Central memory CD8-positive, alpha-beta T cell (primary cell): ENCODE measurements at places on chromosomes 3 and 15.

GRCh38 chr3:13642597-13642996 is 93.7 kb downstream of the FBLN2 start:
- no peak for DNase-seq

DNA sequence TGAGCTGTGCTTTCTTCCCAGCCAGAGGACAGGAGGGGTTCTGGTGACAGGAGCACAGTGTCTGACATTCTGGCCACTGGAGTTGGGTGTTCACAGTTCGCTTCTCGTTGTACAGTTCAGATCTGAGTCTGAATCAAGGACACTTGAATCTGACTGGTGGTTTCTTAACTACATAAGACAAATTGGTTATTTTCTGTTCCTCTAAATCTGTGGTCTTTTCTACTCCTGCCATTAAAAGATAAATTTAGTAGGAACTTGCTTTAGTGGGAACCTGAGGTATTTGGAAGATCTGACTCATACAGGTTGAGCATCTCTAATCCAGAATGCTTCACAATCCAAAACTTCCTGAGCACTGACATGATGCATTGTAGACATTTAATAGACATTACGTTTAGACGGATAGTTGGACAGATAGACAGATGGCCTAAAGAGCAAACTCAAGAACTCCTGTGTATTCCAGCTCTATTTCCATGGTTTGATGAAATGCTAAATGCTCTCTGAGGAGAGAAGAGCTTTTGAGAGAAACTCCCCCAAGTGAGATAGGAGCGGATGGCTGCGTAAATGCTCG is 71.0 kb downstream of the CCK start:
- DNase-seq: no peak

DNA sequence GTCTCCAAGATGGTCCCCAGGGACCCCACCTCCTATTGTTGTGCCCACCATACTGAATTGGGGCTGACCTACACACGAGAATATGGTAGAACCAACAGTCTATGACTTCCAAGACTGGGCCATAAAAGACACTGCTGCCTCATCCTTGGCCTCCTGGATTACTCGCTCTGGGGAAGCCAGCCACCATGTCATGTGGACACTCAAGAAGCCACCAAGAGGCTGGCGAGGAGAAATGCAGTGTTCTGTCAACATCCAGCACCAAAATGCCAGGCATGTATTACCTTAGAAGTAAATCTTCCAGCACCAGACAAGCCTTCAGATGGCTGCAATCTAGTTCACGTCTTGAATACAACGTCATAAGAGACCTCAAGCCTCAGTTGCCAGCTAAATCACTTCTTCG is 17.1 kb upstream of the TPM1 start:
- DNase-seq: no peak

GRCh38 chr15:98827217-98827616 is 178.9 kb downstream of the IGF1R start:
- DNase-seq: no peak

DNA sequence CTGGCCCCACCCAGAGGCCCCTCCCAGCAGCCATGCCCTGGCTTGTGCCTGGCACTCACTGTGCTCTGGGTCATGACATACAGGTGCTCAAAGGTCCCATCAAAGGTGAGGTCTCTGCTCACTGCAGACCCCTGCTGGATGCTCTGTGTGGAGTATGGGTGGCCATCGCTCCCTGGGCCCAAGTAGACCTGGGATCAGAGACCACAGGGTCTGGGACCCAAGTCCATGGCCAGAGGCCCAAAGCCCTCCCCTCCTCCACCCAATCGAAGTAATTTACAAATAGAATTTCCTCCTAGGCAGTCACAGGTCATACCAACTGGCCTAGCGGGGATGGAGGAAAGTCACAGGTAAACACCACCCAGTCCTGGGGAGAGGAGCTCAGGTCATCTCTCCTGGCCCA is 7.6 kb downstream of the PLXNB1 start:
- DNase-seq: no peak

GRCh38 chr3:154844863-154845262 is 235.3 kb upstream of the MME start:
- no peak for DNase-seq

- no peak for DNase-seq
Observed at GRCh38 chr3:181358562-181358961, 353.2 kb upstream of the SOX2 start.

GRCh38 chr15:75206006-75206405 is 4.3 kb downstream of the C15orf39 start:
- DNase-seq: no peak

GRCh38 chr3:28698706-28699105 is 350.1 kb upstream of the AZI2 start:
- no peak for DNase-seq

- no peak for DNase-seq
Observed at GRCh38 chr15:49115062-49115461, 40.3 kb downstream of the COPS2 start.

- DNase-seq: peak; percentile 32
Observed at GRCh38 chr3:12868039-12869034, 27.0 kb upstream of the RPL32 start.

GRCh38 chr3:126263539-126263938 is 83.2 kb upstream of the ALDH1L1 start:
- no peak for DNase-seq

DNA sequence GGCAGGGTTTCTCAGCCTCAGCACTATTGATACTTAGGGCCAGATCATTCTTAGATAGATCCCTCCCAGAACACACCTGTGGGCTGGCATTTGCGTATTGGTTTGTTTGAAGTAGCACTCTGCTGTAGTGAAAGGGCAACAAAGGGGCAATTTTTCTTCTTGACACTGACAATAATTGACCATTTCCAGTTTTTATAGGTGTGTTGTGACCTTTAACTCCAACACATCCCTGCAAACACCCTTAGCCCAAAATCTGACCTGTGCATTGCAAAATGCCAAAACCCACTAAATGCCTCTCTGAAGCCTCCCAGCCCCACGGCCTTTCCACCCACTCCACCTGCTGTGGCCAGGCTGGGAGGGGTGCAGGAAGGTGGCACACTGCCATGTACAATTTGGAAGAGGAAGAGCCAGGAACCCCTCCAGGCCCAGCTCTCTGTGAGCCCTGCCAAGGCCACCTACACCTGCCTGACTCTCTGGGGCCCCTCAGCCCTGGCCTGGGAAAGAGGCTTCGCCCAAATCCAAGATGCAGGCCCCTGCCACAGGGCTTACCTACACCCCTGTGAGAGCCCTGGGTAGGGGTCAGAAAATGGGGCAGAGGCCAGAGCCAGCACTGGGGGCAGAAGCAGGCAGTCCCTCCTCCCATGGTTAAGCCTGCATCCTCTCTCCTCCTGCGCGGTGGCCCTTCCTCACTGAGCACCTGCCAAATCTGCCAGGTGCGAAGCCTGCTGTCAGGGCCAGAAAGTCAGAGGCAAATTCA is 9.6 kb upstream of the CYP11A1 start:
- no peak for DNase-seq

DNA sequence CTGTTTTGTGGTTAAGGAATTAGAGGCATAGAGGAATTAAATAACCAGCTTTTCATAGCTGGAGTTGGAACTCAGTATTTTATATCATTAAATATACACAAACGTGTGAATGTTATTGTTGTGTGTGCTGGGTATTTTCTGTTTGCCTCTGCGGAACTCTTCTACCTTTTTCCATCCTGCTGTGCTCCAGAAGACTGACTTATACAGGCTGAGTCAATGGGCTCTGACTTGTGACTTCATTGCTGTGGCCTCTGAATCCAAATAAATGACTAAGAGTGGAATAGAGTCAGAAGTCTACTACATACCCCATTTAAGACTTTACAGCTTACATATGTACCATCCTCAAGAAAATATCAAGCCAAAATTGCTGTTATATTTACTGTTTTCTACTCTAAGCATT is 17.6 kb downstream of the ARIH1 start:
- DNase-seq: no peak

- no peak for DNase-seq
Observed at GRCh38 chr3:17872457-17872856, 130.0 kb upstream of the TBC1D5 start.

- DNase-seq: no peak
Observed at GRCh38 chr3:16392717-16393116, 120.8 kb downstream of the RFTN1 start.

DNA sequence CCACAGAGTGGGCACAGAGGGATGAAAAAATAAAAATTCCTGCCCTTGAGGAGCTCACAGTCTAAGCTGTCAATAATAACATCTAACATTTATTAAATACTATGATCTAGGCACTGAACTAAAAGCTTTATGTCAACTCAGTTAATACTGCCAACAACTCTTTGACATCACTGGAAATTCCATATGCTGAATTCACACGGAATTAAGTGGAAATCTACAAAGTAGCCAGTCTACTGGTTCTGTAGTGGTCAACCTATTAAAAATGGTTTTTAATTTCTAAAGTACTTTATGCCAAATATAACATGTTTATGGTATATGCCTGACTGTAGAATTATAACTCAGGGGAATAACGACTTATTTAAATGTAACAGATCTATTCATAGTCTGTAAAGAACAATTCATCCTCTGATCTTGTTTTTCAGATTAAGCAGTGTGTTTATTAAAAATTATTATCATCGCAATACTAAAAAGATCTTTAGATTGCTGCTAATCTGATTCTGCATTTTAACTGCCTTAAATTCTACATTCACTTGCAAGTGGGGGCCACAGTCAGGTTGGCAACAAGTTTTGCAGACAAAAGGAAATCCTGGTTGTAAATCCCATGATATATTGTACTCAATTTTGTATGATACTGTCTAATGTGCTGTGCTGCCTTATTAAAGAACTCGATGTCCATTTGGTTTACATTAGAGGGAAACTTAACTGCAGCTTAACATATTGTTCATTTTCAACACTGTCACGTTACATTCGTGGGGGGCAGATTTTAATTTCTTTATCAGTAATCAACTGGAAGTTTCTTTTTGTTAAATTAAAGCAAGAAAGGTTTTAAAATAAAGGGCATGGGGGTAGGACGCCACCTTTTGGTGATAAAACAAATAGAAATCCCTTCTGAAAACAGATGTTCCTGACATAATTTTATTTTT is 2.6 kb upstream of the FOXP1 start:
- DNase-seq: peak; percentile 29

- no peak for DNase-seq
Observed at GRCh38 chr3:108250626-108251025, 28.4 kb upstream of the IFT57 start.

DNA sequence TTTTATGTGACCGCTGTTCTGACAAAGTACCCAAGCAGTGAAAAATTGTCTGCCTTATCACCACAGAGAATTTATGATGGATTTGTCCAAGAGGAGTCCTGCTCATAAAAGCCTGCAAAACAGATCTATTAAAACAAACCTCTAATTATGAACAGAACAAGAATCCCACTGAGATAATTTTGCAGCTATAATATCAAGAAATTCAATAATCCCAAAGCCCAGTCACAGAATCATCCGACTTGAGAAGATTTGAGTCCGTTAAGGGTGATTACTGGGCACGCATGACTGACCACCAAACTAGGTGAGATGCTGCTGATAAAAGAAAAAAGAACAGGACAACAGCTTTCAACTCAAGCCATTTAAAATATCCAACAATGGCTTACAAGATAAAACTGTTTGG is 231.0 kb upstream of the WNT5A start:
- DNase-seq: no peak

DNA sequence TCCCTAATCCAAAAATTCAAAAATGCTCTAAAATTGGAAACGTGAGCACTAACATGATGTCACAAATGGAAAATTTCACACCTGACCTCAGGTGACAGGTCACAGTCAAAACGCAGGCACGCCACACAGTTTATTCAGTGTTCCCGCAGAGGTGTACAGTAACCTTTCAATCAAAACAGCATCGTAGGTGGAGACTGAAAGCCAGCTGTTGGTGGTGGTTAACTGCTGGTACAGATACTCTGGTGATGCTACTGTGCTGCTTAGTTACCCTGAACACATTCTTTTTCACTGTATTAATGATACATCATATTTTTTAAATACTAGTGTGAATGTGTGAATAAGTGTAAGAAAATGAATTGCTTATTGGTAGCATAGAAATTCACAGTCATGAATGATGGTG is 23.8 kb downstream of the RAB11A start:
- no peak for DNase-seq

DNA sequence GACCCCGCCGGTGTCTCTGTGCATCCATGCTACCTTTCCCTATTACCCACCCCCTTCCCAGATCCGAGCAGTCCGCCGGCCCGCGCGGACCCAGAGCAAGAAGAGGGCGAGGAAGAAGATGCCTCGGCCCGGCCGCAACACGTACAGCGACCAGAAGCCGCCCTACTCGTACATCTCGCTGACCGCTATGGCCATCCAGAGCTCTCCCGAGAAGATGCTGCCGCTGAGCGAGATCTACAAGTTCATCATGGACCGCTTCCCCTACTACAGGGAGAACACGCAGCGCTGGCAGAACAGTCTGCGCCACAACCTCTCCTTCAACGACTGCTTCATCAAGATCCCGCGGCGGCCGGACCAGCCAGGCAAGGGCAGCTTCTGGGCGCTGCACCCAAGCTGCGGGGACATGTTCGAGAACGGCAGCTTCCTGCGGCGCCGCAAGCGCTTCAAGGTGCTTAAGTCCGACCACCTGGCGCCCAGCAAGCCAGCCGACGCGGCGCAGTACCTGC is 788 bp downstream of the FOXB1 start:
- no peak for DNase-seq

DNA sequence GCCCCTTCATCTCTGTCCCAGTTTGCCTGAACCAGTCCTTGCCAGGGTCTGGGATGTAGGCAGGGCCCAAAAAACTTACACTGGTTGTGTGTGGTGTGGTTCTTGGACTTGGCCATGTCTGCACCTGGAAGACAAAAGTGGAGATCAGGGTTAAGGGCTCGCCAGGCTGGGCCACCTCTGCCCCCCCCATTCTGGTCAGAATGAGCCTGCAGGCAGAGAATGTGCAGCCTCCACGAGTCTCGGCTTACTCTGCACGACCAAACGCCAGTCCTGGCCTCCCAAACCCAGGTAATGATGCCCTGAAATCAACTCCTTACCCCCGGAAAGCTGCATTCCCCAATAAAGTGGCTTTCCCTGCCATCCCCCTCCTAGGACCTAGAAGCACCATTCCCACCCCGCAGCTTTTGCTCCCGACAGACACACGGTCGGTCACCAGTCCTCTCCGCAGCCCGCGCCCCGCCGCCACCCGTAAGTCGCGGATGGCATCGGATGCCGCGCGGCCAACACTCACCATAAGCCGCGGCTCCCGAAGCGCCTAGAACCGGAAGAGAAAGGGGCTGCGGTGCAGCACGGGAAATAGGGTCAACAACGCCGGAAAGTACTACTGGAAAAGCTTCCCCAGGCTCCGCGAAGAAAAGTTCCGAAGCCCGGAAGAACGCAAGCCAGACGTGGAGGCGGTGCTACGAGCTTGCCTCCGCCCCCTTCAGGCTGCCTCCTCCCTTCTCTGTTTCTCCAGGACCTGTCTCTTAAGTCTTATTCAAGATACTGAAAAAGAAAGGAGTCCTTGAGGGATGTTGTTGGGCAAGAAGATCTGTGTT is at the start of gene RPL29:
RPL29 (minus strand) TSS at position 550 of the 818 bp plus-strand sequence; CDS start at position 116, 434 bp downstream.
- DNase-seq: peak; percentile 86
